Karpas-422 (cell line): ENCODE measurements at places on chromosomes 3 and 15.

- no peak for DNase-seq
Measured at GRCh38 chr3:9781978-9782603, 10.2 kb downstream of the TADA3 start.

- DNase-seq = no peak
Measured at GRCh38 chr3:148882288-148882687, 17.2 kb downstream of the CPA3 start.

GRCh38 chr15:38554354-38554753 lies 10.3 kb downstream of the RASGRP1 start:
- DNase-seq = no peak

GRCh38 chr3:21705769-21706168 lies 45.2 kb downstream of the ZNF385D start:
- no peak for DNase-seq

GRCh38 chr3:109532257-109533216 lies 195.2 kb upstream of the DPPA4 start:
- DNase-seq = peak; percentile 77
